ENCODE measurements at places on chromosomes 11 and 22.

DNA sequence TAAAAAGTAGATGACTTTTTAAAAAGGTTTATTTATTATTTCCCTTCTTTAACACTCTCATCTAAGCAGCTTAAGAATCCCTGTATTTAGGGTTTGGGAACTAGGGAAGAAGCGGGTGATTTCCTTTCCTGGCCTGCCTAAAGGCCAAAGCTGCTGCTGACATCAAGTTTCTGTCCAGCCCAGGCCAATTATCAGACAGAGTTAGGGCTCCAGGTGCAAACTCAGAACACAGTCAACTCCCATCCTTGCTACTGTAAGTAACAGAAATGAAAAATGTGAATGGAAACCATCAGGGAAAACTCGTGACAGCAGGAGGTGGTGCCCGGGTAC, 108.9 kb downstream of the CCDC81 start:
- no peak for DNase-seq

DNA sequence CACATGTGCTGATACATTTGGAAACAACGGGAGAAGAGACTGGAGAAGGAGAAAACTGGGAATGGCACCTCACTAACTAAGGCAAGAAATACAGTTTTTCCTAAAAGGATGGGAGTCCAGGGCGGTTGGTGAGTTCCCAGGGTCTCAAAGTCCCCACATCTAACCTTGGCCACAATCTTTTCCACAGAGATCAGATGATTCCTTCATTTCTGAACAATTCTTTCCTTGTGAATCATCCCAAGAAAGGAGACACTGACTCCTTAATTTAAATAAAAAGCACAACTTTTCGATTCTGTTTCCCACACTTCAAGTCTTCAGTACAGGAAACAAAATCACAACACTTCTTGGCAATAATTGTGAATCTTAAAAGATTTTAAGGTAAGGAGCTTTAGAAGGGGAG, 384.7 kb downstream of the DCDC1 start:
- DNase-seq, result no peak

- DNase-seq, result no peak
These were observed 32.2 kb downstream of the CYTH4 start for GRCh38 chr22:37314315-37315074.

DNA sequence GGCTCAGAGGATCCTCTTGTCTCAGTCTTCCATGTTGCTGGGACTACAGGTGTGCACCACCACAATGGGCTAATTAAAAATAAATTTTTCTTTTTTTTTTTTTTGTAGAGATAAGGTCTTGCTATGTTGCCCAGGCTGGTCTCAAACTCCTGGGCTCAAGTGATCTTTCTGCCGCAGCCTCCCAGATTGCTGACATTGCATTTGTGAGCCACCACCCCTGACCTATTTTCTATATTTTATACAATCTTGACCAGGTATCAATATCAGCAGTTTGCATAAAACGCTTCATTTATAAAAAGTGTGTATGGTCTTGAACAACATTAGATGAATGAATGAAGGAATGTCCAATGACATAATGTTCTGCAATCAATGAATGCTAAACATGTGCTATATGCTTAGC, 9.1 kb upstream of the STX3 start:
- no peak for DNase-seq

DNA sequence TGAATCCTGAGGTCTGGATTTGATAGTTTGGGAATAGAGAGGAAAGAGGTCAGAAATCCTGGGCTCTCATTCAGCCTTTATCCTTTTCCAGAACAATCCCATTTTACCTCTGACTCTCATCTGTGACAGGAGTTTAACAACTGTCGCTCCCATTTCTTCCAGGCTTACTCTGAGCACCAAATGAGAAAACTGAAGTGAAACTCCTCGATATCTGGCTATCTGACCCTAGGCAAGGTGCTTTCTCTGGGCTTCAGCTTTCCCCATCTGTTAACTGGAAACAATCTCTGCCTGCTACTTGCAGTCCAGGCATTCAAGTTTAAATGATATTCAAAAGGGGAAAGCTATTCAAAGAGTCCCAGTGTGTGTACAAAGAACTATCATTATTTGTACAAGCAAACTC, 50.1 kb downstream of the NRXN2 start:
- DNase-seq, result no peak

DNA sequence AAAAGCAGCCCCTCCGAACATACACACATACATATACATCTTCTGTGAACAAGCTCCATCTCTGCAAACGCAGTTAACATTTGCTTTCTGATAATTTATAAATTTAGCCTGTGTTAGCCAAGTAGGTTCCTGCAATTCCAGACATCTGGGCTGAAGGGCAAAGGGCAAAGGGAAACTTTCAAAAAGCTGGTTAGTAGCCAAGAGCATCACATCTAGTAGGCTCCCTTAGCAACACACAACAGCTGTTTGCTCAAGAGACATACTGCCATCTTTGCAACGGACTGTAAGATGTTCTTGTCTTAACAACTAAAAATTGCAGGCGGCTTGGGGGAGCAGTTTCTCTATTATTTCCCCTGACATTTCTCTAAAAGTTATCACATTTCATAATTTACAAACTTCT, 134.9 kb downstream of the RBFOX2 start:
- DNase-seq, result no peak

DNA sequence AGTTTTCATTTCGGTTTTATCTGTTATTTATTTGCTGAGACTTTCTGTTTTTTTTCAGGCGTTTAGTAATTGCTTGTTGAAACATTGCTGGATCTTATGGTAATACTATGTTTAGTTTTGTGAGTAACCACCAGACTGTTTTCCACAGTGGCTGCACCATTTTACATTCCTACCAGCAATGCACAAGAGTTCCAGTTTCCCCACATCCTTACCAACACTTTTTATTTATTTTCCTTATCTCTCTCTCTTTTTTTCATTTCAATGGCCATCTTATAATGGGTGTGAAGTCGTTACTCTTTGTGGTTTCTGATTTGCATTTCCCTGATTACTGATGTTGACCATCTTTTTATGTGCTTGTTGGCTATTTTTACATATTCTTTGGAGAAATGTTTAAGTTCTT, 23.7 kb downstream of the USP47 start:
- no peak for DNase-seq

DNA sequence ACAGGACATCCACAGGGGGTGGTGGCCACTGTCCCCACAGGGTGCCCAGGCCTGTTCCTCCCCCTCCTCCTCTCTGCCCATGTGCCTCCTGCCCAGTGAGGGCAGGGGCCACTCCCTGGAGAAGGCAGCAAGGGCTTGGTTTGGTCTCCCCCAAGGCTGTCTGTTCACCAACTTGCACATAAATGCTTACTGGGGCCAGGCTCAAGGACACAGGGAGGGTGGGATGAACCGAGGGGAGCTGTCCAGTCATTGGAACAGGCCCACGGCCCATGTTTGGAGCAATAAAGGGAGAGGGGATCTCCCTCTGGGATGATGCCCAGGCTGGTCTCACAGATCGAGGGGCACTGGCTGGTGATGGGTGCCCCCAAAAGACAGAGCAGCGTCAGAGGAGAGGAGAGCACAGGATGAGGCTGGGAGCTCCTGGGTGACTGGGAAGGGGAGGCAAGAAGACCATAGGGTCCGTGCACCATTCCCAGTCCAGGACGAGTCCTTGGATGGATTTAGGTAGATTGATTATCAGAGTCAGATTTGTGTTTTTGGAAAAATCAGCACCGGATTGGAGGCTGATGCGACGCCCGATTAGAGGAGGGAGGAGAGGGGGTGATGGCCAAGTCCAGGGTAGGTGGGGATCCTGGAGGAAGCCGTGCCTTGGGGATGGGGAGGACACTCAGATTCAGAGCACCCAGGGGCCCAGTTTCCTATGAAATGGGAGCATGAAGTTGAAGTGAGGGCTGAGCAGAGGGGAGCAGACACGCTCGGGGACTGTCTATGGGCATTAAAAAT, 1.1 kb downstream of the IGLL5 start:
- no peak for DNase-seq

DNA sequence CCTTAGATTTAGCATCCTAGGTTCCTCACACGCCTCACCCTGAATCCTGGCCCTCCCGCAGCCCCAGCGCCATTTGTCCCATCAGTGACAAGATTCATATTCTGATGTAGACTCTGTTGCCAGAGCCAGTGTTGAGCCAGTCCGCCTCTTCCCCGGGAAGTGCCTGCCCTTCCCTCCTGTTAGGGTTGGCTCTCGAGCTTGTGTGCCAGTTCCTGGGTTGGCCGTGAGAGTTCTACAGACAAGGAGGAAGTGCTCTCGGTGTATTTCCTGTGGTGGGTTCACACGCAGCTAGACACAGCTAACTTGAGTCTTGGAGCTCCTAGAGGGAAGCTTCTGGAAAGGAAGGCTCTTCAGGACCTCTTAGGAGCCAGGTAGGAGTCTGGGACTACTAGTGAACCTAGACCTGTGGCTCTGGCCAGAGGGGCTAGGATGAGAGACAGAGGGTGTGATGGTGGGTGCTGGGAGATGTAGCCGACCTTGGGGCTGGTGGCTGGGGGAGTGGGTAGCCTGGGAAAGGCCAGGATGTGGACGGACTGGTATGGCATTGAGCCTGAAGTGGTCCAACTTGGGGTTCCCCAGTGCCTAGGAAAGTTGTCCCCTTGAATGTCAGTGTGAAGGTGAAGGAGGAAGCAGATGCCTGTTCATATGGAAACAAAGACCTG, at the start of gene IL18BP:
Gene IL18BP, plus strand, starts transcription at position 261 of the 662 bp plus-strand sequence. CDS start 1,076 bp downstream, outside the sequence.
- no peak for DNase-seq

GRCh38 chr11:119482521-119483011, 59.6 kb upstream of the THY1 start:
- DNase-seq, result no peak

DNA sequence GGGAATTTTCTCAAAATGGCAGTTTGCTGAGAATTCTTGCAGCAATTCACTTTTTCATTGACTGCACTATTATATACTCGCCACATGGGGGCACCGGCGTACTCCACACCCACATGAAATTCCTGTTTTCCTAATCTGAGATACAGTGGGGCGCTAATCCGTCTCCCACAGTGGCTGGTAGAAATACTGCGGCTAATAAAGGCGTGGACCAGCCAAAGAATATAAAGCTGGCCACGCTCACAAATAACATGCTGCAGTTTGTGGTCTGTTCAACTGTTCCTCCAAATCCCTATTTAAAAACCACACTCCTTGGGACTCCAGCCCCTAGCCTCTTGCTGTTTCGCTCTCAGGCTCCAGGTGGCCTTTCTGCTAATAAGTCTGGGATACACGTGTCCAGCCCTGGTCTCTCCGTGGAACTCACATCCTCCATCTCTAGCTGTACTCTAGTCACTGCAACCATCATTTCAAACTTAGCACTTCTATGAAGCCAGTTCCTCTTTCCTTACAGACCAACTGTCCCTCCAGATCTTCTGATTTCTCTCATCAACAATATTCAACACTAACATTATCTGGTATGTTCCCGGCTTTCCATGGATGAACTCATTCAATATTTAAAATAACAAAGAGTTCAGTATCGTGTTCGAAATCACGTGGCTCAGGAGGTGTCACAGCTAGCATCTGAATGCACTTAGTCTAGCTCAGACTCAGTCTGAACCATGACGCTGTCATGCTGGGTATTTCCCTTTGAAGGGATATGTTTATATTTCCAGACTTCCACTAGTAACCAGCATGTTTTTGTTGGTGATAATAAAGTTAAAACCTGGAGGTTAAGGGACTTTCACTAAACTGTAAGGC, 22.0 kb downstream of the TBRG1 start:
- DNase-seq, result peak; percentile 81

DNA sequence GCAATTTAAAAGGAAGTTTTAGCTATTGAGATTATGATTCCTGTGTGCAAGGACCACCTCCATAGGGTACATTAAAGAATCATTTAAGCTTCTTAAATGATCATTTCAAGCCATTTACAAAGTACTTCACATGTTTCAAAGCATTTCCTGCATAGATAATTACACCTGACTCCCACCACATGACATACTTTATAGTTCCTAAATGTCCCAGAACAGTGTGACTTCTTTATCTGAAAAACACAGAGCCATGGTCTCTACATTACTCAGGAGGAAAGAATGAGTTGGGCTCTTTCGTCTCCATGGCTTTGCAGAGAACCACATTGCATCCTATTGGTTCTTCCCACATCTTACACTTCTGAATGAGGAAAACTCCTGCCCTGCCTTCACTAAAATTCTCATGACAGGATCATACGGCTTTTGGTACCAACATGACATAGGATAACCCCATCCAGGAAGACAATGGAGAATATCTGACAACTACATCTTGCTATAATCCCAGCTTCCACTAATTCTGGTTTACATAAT, 88.6 kb downstream of the ETS1 start:
- DNase-seq, result peak; percentile 81

DNA sequence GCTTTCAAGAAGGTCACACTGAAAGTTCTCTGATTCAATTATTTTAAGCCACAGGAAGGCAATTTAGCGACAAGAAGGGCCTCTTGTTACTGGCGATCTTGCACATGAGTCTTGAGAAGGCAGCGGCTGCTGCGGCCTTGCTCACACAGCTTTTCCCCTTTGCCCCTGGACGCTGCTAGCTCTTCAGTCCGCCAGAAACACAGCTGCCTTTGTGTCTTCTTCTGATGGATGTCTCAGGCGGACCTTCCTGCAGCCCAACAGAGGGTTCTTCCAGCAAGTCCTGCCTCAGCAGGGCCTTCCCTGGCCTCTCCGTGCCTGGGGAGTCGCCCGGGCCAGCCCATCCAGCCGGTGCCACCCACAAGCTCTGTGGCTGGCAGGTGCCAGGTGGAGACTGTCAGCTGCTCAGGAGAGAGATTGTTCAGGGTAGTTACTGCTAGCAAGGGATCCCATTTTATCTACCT, 59.4 kb downstream of the PKNOX2 start:
- DNase-seq, result no peak

- DNase-seq, result peak; percentile 52
These were observed 8.6 kb upstream of the C11orf96 start for GRCh38 chr11:43933608-43934551.

- DNase-seq, result no peak
These were observed 9.8 kb downstream of the LRRC55 start for GRCh38 chr11:57191311-57192219.

DNA sequence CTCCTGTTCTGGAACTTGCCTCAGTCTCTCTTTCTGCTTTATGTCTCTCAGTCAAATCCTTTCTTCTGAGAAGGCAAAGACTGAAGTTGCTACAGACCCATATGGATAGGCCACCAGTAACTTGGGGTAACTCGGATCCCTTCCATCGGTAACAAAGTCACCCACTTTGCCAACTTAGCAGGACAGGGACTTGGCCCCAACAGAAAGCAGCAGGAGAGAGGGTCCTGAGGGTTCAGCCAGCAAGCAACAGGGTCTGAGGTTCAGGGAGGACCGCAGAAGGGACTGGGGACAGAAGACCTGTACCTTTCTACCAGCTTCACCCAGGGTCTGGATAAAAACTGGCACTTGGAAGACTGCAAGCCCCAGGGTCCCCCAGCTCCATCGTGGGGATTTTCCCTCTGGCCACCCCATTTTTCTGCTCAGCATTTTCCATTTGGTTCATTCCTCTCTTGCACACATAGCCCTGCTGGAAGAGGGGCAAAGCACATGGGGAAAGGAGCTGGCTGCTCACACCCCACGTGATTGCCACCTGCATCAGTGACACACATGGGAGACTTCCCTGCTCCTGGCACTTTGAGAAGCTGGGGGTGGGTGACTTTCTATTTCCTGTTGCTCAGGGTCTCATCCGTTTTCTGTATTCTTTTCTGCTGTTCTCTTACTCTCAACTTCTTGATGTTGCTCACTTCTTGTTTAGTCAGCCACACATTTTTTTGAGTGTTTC, 34.6 kb upstream of the GNAZ start:
- DNase-seq, result no peak

GRCh38 chr22:36922105-36922608, 8.7 kb downstream of the CSF2RB start:
- DNase-seq, result no peak

- no peak for DNase-seq
These were observed 1.5 kb upstream of the CCDC90B start for GRCh38 chr11:83287631-83288030.
